ENCODE measurements at places on chromosomes 3 and 15.

- DNase-seq, result no peak
These were observed 737 bp downstream of the DNAJA4 start for GRCh38 chr15:78265137-78265460.

GRCh38 chr3:194879991-194880939 is 194.6 kb downstream of the FAM43A start:
- DNase-seq, result no peak

GRCh38 chr3:62653796-62654195 is 221.4 kb downstream of the CADPS start:
- DNase-seq, result no peak

GRCh38 chr15:73744293-73744692 is 8.9 kb downstream of the INSYN1 start:
- DNase-seq, result no peak

GRCh38 chr3:161093895-161094294 is 11.3 kb downstream of the B3GALNT1 start:
- DNase-seq, result no peak

DNA sequence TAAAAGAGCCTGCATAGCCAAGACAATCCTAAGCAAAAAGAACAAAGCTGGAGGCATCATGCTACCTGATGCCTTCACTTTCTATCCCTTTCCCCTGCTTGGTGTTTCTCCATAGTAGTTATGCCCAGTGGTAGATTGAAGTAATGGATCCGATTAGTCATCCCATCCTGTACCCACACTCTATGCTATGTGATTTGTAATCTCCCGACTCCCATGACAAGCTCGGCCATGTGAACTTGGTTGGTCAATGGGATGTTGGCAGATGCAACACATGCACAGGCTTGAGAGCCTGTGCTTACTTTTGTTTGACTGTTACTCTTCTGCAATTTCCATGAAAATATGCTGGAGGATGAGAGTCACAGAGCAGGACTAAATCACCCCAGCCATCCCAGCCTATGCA is 334.9 kb upstream of the DPH6 start:
- no peak for DNase-seq

GRCh38 chr3:170740726-170741591 is 129.0 kb downstream of the RPL22L1 start:
- DNase-seq, result no peak

- no peak for DNase-seq
These were observed 12.6 kb downstream of the OSBPL10 start for GRCh38 chr3:31968369-31968926.

- no peak for DNase-seq
These were observed 4.4 kb downstream of the CAMKV start for GRCh38 chr3:49865198-49865784.

DNA sequence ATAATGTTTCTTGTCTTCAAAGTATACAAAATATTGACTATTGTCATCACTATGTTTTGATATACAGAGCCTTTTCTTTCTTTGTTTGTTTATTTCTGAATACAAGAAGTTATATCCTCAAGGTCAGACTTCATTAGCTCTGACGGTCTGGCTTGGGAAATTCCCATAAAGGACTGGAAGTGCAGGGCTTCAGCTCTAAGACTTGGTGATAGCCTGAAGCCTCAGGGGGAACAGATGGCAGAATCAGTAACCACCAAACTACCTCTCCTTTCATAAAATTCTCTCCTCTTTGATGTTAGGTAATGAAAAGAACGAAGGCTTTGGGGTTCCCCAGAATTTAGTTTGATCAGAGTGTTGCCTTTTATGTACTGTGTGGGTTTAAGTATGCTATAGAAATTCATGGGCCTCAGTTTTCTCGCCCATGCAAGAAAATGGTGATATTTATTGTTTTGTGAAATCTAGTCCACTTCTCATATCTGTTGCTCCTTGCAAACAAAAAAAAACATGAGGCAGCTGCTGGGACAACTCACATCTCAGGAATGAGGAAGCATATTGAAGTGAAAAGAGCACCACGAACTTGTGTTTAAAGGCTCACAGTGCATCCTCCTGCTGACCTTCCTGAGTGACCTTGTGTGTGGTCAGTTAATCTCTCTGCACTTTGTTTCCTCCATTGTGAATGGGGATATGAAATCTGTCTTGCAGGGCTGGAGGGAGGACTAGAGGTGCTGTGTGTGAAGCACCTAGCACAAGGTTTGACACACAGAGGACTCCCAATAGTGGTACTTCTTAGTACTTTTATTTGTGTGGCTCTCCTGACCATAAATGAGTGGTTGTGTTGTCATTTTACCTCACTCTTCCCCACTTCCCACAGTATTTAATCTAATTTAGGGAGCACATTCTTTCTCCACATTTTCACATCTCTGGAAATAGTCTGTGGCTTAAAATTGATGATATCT is 569.8 kb upstream of the IL12A start:
- DNase-seq, result no peak

DNA sequence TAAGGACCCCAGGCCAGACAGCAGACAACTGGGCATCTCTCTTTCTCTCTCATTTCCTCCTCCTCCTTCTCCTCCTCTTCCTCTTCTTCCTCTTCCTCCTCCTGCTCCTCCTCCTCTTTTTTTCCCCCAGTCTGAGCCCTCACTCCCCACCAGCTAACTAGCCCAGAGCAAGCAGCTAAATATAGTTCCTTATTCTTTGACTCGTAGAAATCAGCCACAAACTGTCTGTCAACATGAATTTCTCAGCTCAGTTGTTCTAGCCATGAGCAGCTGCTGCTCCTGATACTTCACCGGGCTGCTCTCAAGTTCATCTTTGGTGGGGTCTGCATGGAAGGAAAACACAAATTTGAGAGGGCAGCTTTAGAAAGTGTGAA is 19.2 kb upstream of the LOXL1 start:
- no peak for DNase-seq

GRCh38 chr15:48774484-48774883 is 36.4 kb downstream of the CEP152 start:
- DNase-seq, result no peak

DNA sequence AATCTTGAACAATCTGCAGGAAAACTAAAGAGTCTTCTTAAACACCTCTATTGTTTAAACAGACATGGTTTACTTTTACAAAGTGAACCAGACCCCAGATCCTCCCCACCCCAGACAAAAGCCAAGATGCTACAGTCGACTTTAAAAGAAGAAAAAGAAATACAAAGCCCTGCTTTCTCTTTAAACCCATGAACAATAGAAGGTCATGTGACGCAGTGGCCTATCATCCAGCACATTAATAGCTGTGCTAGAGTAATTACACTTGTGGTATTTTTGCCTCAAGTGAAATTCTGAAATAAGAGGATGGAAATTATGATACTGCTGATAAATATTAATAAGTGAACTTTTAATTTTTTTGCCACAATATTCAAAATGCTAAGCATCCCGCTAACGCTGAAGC is 613.4 kb downstream of the FOXP1 start:
- no peak for DNase-seq

GRCh38 chr15:98385752-98386381 is 262.5 kb upstream of the IGF1R start:
- DNase-seq, result no peak

GRCh38 chr3:185726254-185726967 is 98.4 kb downstream of the IGF2BP2 start:
- DNase-seq, result peak; percentile 41

GRCh38 chr3:48859206-48859605 is 11.5 kb upstream of the PRKAR2A start:
- no peak for DNase-seq

- DNase-seq, result no peak
These were observed 36.3 kb downstream of the LRIG1 start for GRCh38 chr3:66464512-66464894.

DNA sequence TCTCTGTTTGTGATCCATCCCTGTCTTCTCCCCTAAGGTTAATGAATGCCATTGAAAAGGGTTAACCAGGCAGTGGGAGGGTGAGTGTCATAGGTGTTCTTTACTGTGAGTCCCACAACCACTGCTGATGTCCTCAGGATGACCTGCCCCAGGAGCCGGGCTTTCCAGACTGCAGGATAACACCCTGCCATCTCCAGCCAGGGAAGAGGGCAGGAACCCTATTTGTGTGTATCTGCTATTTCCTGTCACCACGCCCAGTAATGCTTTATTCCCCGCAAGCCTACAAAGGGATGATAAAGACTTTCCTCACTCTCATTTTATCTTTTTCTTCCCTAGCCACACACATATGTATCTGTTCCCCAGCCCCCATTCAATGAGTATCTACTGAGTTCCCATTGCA is 15.6 kb upstream of the CTXND1 start:
- no peak for DNase-seq

DNA sequence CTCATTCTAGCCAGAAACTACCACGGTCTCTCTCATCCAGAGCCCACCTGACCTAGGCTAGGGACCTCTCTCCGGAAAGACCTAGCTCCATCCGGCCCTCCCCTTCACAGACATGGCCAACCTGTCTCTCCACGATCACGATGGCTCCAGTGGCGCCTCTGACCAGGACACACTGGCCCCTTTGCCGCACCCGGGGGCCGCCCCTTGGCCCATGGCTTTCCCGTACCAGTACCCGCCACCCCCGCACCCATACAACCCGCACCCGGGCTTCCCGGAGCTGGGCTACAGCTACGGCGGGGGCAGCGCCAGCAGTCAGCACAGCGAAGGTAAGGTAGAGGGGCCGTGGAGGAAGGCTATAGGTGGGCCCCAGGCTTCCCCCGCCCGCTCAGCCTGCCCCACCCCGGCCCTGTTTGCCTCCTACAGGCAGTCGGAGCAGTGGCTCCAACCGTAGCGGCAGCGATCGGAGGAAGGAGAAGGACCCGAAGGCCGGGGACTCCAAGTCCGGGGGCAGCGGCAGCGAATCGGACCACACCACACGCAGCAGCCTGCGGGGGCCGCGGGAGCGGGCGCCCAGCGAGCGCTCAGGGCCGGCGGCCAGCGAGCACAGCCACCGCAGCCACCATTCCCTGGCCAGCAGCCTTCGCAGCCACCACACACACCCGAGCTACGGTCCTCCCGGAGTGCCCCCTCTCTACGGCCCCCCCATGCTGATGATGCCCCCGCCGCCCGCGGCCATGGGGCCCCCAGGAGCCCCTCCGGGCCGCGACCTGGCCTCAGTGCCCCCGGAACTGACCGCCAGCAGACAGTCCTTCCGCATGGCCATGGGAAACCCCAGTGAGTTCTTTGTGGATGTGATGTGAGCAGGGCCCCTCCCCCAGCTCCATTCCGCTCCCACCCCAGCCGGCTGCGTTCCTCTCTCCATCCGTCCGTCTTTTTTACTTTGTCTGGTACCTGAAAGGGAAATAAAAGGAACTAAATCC is 4.5 kb upstream of the AP2M1 start:
- DNase-seq, result no peak

- DNase-seq, result no peak
These were observed 60.5 kb upstream of the ULK4 start for GRCh38 chr3:42022355-42022754.

GRCh38 chr3:69200384-69201068 is 78.1 kb upstream of the LMOD3 start:
- DNase-seq, result no peak

DNA sequence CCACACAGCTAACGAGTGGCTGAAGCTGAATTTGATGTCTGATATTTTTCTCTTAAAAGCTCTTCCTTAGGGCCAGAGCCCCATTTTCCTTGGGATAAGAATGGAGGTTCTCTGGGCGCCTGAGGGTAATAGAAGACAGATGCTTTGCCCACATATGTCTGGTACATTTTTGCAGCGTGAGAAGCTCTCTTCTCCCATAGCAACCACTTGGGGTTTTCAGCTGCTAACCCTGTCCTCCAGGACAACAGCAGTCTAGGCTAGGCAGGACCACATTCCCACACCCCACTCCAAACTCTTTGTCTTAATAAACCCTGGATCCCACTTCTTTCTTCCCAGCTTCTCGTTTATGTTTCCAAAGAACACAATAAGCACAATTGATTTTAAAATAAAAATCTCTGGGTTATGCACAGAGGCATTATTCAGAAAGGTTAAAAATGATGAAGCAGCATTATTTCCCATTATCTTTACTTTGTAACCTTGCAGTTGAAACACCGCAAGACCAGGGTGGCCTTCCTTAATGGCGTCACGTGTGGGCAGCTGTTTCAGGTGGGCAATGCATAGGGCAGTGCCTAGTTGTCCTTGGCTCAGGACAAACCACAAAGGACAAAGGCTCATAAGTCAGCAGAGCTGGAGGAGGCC is 56.5 kb upstream of the NTRK3 start:
- DNase-seq, result no peak

GRCh38 chr3:126995926-126996512 is 13.1 kb downstream of the PLXNA1 start:
- DNase-seq, result no peak

- no peak for DNase-seq
These were observed 65.4 kb downstream of the SSR3 start for GRCh38 chr3:156489462-156489911.

DNA sequence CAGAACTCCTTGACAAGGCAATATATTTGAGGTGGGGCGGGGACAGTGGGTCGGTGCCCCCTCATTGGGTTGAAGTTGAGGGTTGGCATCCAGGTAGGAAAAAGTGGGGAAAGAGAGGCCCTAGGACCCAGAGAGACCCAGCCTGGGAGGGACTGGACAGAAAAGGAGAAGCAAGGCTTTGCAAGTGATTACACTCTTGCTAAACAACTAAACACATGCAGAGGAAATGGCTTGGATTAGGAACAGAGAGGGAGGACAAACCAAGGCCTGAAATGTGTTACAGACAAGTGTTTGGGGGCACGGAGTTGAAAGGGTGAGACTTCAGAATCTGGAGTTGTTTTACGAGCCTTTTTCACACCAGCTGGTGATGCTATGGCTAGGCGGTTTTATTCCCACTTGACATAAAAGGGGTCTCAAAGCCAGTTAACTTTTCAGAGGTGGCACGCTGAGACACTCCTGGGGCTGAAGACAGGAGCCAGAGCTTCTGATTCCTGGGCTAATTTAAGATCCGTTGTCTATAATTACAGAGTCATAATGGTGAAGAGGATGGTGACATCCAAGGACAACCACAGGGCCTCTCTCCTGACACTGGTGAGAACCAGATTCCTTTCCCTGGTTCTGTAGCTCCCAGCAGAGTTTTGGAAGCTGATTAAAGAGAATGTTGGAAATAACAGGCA is 7.7 kb upstream of the KCTD6 start:
- DNase-seq, result no peak

- DNase-seq, result no peak
These were observed 2.6 kb downstream of the MEX3B start for GRCh38 chr15:82043130-82043673.

GRCh38 chr3:138034918-138035317 is 25.0 kb downstream of the CLDN18 start:
- DNase-seq, result no peak

DNA sequence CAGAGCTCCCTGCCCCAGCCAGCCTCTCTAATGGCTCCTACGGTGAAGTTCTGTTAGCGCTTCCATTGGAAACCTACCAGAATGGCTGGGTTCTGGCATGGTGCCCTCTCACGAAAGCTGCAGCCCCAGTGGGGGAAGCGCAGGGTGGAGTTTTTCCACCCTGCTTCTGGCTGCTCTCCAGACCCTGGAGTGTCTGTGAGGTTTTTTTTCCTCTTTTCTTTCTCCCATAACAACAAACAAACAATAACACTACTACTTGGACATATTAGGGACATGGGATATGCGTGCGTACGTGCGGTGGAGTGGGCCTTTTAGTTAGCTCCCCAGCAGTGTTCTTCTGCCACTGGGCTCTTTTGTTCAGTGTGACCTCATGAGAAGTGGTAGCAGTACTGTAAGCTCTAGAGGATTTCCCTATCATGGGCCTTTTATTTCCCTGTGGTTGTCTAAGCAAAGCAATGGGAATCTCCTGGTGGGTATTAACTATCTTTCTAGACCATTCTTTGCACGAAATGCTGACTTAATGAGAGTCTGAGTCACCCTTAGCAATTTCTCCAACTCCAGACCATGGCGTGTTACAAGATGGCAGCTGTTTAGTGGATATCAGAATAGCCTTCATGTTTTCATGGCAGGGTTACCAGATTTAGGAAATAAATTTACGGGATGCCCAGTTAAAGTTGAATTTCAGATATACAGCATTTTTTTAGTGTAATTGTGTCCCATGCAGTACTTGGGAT is 161.9 kb downstream of the FNDC3B start:
- DNase-seq, result no peak
